Neuronal stem cell (in vitro differentiated cells): ENCODE measurements at places on chromosomes 11 and 22.

GRCh38 chr11:9774591-9775397, 110.9 kb downstream of the SWAP70 start:
- H3K4me1 ChIP-seq, result peaks cover 3% of the 10 kb centered on the region
- H3K27me3 ChIP-seq, result no peaks in the 10 kb centered on the region
- H3K4me3 ChIP-seq, result no peak overlapping the region
- no peak for DNase-seq
- no peak overlapping the region for H3K27ac ChIP-seq

DNA sequence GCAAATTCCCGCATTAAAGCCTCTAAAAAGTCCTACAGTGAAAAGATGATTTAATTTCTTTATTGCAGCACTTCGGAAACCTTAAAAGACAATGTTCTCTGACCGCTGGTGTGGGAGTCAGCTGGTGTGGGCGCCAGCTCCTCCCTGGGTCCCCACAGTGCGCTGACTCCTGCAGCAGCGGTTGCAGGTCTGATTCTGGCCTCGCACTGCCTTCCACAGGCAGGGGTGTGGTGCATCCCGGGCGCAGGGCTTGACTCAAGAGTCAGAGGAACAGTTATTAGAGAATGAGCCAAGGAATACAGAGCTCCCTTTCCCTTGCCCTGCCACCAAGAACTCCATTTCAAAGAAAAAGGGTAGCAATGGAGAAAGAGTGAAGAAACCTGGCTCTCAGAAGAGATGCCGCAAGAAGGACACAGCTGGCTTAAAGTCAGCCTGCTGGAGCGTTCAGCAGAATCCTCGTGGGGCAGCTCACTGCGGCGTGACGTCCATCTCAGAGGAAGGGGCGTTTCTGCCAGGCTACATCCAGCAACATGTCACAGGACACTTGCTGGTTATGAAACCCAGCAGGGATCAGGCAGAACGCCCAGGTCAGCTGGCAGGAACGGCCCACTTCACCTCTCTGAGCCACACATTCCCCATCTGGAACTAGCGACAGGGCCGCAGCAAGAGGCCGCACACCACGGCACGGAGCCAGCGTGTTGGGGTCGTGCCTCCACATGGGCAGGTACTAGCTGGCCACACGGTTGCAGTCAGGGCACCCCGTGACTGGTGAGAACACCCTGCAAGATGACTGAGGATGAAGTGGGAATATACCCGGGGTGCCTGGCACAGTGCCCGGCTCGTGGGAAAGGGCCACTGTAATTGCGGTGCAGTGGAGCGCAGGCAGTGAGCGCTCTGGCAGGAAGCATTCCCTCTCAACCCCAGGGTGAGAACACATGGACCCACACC, 18.1 kb upstream of the EFCAB6 start:
- no peak overlapping the region for H3K27ac ChIP-seq
- H3K36me3 ChIP-seq, result peaks cover 4% of the 10 kb centered on the region
- DNase-seq, result no peak
- H3K4me3 ChIP-seq, result no peak overlapping the region
- H3K27me3 ChIP-seq, result no peaks in the 10 kb centered on the region

GRCh38 chr11:93935826-93936225, 85.3 kb upstream of the HEPHL1 start:
- no peak overlapping the region for H3K27ac ChIP-seq
- no peak overlapping the region for H3K4me3 ChIP-seq
- H3K4me1 ChIP-seq, result no peaks in the 10 kb centered on the region
- H3K36me3 ChIP-seq, result no peaks in the 10 kb centered on the region
- no peaks in the 10 kb centered on the region for H3K27me3 ChIP-seq
- no peak for DNase-seq

DNA sequence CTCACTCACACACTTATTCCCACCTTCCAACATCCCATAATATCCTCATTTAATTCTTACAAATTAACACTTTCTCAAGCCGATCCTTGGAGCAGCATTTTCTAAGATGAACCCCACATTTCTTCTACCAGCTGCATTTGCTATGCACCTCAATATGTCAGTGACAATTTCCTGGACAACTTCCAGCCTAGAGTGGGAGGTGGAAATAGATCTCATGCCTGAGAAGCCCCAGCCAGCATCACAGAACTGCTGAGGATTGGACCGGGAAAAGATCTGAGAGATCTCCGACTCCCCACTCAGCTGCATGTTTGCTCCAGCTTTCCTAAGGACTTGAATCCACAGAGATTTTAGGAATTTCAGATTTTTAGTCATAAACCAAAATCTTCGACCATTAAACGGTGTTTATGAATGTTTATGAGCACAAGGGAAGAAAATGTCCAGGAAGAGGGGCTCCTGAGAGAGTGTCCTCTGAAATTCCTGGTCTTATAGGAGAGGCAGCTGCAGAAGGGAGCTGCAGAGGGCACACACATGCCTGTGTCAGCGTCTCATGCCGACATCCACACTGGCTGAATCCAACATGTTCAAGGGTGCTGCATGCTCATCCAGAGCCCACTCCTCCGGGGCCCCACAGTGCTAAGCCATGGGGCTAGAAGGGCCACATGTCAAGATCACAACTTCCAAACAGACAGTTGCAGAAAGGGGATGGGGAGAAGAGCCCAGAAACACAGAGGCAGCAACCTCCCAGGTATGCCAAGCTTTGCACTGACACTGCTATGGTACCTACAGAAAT, 68.6 kb downstream of the MICAL3 start:
- no peaks in the 10 kb centered on the region for H3K4me1 ChIP-seq
- H3K4me3 ChIP-seq, result no peak overlapping the region
- H3K27ac ChIP-seq, result no peak overlapping the region
- no peaks in the 10 kb centered on the region for H3K27me3 ChIP-seq

GRCh38 chr11:110565357-110566336, 135.9 kb downstream of the FDX1 start:
- H3K27me3 ChIP-seq, result no peaks in the 10 kb centered on the region
- no peak overlapping the region for H3K27ac ChIP-seq
- no peak for DNase-seq
- no peaks in the 10 kb centered on the region for H3K4me1 ChIP-seq
- no peak overlapping the region for H3K4me3 ChIP-seq

DNA sequence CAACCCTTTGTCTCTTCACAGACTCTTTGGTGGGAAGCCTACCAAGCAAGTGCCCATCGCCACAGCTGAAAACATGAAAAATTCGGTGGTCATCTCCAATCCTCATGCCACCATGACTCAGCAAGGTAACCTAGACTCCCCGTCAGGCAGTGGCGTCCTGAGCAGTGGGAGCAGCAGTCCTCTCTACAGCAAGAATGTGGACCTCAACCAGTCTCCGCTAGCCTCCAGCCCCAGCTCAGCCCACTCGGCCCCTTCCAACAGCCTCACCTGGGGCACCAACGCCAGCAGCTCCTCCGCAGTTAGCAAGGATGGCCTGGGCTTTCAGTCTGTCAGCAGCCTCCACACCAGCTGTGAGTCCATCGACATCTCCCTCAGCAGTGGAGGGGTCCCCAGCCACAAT, 111.6 kb downstream of the DBX1 start:
- H3K4me1 ChIP-seq, result peaks cover 17% of the 10 kb centered on the region
- DNase-seq, result no peak
- no peaks in the 10 kb centered on the region for H3K27me3 ChIP-seq
- no peak overlapping the region for H3K4me3 ChIP-seq
- H3K36me3 ChIP-seq, result peaks cover 3% of the 10 kb centered on the region

DNA sequence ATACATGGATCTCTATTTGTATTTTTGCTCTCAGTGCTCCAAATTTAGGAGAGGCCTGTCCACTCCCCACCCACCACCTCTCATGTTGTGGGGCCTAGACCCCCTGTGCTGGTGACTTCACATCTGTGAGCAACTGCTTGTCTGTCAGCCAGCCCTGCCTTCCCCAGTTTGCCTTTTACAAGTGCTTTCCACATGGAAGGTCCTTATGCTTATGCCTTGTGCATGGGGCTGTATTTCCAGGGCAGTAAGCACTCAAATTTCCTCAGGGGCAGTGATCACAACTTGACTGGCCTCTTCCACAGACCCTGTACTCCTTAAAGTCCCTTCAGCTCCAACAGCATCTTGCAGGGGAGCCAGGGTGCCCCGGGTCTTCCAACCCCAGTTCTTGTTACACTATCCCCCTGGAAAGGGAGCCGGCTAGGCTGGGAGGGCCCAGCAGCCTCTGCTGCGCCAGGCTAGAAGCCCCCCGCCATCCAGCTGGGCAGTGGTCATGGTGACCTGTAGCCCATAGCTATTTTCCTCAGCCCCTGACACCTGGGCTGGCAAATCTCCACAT, 29.9 kb downstream of the GDPD5 start:
- peak overlapping the region; percentile 19 for H3K27ac ChIP-seq
- no peak for DNase-seq
- H3K4me3 ChIP-seq, result no peak overlapping the region
- H3K27me3 ChIP-seq, result no peaks in the 10 kb centered on the region
- H3K36me3 ChIP-seq, result no peaks in the 10 kb centered on the region

DNA sequence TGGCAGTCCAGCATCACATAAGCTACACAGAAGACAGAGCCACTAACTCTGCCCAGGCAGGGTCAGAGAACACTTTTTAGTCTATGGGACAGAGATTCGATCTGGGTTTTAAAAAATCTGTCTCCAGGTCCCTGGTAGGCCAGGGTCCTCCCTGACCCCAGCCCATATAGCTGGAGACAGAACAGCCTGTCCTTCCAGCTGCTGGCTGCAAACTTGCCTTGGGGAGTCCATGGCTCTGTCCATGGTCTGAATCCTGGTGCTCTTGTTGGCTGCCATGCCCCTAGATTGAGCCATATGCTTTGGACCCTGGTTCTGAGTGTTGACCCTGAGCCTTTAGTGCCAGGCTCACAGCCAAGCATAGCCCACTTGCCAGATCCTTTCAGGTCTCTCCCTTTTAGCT, 13.3 kb upstream of the LIPT2 start:
- no peaks in the 10 kb centered on the region for H3K27me3 ChIP-seq
- H3K4me1 ChIP-seq, result no peaks in the 10 kb centered on the region
- no peak overlapping the region for H3K27ac ChIP-seq
- no peaks in the 10 kb centered on the region for H3K36me3 ChIP-seq
- no peak overlapping the region for H3K4me3 ChIP-seq
- no peak for DNase-seq

- peaks cover 19% of the 10 kb centered on the region for H3K4me1 ChIP-seq
- no peak for DNase-seq
- H3K4me3 ChIP-seq, result no peak overlapping the region
- no peaks in the 10 kb centered on the region for H3K27me3 ChIP-seq
Observed at GRCh38 chr11:130146796-130147195, 12.8 kb upstream of the ST14 start.

DNA sequence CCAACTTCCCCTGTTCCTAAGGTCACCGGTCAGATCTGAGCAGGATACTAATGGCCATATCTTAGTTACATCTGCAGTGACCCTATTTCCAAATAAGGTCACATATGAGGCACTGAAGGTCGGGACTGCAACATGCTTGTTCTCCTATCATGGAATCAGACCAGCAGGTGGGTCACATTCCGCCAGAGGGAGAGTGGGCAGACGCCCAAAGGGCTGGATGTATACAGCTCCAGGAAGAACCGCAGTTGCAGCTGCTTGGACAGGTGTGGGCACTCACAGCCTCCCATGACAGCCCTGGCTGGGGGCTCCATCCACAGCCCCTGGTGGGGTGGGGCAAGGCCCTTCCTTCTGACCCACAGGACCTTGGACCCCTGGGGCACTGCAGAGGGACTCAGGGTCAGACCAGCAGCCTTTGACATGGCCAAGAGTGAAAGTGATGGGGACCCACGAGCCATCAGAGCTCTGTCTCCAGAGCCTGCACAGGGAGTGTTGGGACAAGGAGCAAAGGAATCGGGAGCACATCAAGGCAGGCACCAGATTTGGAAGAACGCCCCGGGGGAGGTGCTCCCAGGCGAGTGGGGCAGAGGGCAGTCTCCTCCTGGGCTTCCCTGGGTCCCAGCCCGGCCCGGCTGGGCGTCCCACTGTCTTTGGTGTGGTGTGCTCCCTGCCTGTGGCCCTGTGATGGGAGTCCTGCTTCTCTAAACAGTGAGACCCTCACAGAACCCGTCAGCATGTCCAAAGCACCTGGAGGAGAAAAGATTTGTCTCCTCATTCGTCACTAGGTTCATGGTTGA, 13.3 kb upstream of the CD81 start:
- no peak for DNase-seq
- no peaks in the 10 kb centered on the region for H3K4me1 ChIP-seq
- H3K27ac ChIP-seq, result no peak overlapping the region

DNA sequence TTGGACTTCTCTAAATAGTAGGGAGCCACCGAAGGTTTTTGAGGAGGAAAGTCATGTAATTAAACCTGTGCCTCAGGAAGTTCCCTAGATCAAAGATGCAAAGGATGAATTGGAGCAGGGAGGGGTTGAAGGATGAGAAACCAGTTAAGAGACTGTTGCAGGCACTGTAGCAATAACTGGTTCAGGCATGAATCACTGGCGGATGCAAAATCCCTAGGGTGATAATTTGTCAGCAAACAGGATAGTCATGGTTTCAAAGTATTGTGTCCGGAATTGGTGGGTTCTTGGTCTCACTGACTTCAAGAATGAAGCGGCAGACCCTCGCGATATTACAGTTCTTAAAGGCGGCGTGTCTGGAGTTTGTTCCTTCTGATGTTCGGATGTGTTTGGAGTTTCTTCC, 19.9 kb downstream of the TRIOBP start:
- no peak overlapping the region for H3K27ac ChIP-seq
- peaks cover 34% of the 10 kb centered on the region for H3K36me3 ChIP-seq
- DNase-seq, result no peak
- H3K27me3 ChIP-seq, result no peaks in the 10 kb centered on the region

GRCh38 chr11:133952199-133953190, 4.3 kb downstream of the IGSF9B start:
- peaks cover 7% of the 10 kb centered on the region for H3K27me3 ChIP-seq
- H3K4me3 ChIP-seq, result no peak overlapping the region
- DNase-seq, result no peak
- H3K36me3 ChIP-seq, result no peaks in the 10 kb centered on the region

GRCh38 chr11:97140885-97141494, 751.2 kb downstream of the JRKL start:
- no peaks in the 10 kb centered on the region for H3K27me3 ChIP-seq
- H3K27ac ChIP-seq, result no peak overlapping the region
- no peak overlapping the region for H3K4me3 ChIP-seq
- no peaks in the 10 kb centered on the region for H3K4me1 ChIP-seq

DNA sequence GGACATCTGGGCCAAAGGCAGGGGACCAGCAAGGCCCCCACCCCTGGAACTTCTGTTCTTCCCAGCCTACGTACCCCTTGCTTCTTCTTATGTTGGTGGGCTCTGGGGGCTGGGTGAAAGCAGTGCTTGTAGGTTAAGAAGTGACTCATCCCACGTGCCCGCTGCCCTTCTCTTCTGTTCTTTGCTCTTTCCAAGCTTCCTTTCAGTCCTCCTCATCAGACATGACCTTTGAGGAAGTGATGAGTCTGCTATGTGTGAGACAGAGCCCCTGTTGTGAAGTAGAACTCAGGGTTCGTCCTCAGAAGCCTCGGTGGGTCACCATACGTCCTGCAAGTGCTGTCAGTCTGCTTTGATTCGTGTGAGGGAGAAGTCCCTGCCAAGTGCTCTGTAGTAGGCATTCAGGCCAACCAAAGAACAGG, 12.7 kb downstream of the MED15 start:
- H3K36me3 ChIP-seq, result peaks cover 63% of the 10 kb centered on the region
- no peak overlapping the region for H3K27ac ChIP-seq
- H3K4me3 ChIP-seq, result no peak overlapping the region
- DNase-seq, result no peak
- H3K27me3 ChIP-seq, result no peaks in the 10 kb centered on the region

- no peak overlapping the region for H3K4me3 ChIP-seq
- no peak overlapping the region for H3K27ac ChIP-seq
Observed at GRCh38 chr11:79857377-79858214, 416.8 kb upstream of the TENM4 start.

- no peak for DNase-seq
- H3K36me3 ChIP-seq, result no peaks in the 10 kb centered on the region
- H3K4me1 ChIP-seq, result no peaks in the 10 kb centered on the region
- no peak overlapping the region for H3K27ac ChIP-seq
Observed at GRCh38 chr11:120702656-120703055, 191.1 kb downstream of the GRIK4 start.
